Substantia nigra (tissue), 51 donors: ENCODE measurements at places on chromosomes 1 and 21.

DNA sequence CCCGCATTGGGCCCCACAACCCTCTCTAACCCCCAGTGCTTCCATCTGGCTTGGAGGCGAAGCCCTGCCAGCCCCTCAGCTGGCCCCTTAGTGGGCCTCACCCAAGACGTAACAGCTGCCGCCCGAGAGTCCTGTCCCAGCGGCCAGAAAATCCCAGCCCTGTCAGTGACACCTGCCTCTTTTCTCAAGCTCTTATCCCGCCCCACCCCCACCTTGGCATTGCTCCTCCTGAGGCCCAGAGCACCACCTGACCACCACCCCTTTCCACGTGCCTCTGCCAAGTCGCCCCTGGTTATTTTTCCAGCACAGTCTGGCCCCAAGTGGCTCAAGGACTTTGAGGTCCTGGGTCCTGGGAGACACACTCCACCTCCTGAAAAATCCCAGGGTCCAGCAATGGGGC is 5.9 kb upstream of the CTRC start:
- DNase-seq, result no peak

DNA sequence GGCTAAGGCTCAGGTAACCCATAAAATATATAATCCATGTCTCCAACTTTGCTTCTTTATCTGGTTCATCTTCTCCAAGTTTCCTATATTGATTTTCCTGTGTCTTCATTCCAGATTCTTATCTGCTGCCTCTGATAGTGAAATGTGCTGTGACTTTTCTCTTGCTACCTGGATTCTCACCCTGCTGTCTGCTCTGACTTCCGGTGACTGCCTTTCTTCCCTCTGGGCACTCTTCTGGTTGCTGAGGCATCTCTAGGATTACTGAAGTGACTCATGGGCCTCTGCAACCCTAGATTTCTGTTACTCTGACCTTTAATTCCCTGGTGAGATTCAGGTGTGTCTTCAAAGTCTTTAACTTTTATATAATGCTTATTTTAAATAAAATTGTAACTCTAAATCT is 46.9 kb downstream of the GIPC2 start:
- no peak for DNase-seq

DNA sequence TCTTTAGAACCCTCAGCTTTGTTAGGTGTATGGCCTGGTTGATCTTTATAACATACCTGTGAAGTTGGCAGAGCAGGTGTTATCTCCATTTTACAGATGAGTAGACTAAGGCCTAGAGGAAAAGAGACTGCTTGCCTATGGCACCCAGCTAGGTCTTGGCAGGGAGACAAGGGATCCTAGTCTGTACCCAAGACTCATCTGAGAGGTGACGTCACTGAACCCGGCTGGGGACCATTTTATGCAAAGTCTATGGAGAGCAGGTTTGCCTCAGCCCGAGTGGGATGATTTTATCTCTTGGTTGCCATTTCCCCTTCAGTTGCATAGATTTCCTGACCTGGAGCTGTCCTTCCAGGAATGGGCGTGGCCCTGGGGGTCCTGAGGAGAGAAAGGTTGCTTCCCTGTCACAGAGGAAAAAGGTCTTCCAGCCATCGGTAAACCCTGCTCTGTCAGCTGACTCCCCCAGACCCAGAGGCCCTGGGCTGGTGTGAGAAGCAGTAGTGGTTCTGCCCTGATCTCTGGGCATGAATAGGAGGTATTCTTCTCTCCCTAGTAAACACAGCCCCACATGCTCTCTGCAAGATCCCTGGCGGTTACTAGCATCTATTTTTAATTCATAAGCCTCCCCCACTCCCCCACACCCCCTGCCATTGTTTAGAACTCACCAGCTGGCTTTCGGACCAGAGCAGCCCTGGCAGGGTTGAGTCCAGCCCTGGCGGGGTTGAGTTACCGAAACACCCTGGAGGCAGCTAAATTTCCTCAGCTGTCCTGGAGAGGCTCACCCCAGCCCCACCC is 19.6 kb downstream of the TMCC2 start:
- peak; percentile 92 for DNase-seq

- no peak for DNase-seq
These were observed 3.1 kb downstream of the PTAFR start for GRCh38 chr1:28173151-28173979.

DNA sequence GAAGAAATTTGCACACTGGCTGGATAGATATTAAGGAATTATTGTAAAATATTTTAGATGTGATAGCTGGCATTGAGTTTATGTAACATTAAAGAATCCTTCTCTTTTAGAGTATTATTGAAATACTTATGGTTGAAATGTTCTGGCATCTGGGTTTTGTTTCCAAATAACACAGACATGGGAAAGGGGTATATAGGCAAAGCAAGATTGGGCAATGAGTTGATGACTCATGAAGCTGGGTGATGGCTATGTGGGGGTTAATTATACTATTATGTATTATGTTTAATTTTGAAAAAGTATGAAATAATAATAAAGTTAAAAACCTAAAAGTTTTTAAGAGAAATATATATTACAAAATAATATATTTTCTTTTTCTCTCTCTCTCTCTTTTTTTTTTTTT is 12.5 kb upstream of the PTPN14 start:
- no peak for DNase-seq

DNA sequence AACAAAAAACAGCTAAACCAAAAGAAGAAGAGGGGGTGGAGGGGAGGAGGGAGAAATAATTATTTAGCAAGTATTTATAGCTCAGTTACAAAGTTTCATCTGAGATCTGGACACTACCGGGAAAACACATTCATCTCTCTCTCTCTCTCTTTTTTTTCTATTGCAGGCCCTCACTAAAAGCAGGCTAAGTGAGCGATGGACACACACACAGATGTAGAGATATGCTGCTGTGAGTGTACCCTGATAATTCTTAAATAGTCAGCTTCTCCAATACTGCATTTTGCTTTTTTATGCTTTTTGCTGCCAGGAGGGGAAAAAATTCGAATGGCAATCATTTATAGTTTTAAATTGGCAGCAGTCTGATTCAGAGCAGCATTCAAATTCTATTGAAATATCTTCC is 65.0 kb downstream of the LPAR3 start:
- no peak for DNase-seq

DNA sequence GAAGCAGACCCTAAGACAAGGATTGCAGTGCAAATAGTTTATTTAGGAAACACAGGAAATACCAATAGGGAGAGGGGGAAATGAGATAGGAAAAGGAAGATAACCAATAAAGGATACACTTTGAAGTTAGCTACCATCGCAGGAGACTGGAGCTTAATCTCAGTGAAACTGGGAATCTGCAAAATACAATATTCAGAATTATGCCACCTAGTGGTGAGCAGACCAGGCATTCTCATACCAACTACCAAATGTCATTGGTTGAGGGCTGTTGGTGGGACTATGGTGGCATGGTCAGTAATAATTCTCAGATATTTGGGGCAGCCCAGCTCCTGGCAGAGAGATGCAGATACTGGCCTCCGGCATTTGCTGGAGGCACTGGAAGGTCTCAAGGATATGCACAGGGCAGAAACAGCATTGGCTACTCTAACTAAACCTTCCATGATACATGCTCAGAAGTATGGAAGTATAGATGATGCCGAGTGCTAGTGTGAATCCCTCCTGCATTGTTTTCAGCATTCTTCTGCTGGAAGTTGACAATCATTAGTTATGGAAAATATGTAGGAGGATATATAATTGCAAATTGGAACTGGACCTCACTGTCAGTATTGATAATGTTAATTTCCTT is 11.8 kb upstream of the ZFP69B start:
- no peak for DNase-seq
